ENCODE measurements at places on chromosomes 6 and 20.

DNA sequence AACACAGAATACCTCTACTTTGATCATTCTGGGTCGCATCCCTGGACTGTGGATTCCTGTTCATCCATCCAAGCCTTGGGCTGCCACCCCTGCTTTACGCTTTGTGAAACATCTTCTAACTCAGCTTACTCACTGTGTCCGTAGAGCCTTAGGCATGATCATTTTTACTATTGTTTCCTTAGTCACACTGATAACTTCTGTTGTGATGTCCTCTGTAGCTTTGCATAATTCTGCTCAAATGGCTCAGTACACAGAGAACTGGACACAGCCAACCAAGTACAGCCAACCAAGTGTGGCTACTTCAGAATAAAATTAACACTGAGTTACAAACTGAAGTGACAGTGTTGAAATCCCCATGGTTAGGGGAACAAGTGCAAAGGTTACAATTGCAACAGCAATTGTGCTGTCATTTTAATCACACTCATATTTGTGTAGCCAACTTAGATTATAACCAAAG, 8.6 kb upstream of the FKBP1A start:
- no peak for DNase-seq

DNA sequence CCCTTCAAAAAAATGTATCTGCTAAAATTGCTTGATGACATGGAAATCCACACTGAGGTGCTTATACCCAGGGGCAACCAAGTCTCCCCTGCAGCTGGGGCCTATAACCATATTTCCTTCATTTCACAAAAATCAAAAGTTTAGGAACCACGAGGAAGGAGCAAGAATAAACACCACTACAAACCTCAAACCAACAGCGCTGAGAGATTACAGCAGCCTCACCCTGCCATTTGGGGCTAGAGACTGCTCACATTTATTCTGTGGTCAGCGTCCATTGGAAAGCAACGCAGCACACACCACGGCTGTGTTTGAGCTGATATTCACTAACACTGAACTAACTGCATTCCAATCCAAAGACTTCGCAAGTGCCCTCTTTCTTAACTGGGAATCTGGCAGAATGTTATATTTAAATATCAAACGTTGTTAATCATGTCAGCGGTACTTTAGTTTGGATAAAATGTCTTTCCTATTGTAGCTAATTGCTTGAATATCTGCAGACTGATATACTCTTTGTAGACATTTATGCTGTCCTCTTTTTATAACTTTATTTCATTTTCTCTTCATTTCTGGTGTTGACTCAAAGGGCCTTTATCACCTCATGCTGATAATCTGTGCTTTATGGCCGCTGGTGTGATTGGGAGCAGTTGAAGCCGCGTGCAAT, 94.6 kb downstream of the FOXA2 start:
- no peak for DNase-seq

DNA sequence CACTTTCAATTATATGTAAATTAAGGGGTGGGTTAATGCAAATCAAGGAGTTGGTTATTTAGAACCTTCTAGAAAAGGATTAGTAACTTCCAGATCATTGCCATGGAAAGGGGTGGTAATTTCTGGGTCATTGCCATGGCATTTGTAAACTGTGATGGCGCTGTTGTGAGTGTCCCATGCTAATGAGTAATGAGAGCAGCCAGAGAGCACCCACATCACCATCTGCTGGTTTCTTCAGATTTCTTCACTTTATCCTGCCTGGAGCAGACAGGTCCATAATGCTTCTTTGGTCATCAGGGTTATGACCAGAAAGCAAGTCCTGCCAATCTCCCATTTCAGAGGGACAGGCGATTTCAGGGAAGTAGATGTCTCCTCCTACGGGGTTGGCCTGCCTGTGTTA, 311.3 kb upstream of the CNR1 start:
- no peak for DNase-seq

DNA sequence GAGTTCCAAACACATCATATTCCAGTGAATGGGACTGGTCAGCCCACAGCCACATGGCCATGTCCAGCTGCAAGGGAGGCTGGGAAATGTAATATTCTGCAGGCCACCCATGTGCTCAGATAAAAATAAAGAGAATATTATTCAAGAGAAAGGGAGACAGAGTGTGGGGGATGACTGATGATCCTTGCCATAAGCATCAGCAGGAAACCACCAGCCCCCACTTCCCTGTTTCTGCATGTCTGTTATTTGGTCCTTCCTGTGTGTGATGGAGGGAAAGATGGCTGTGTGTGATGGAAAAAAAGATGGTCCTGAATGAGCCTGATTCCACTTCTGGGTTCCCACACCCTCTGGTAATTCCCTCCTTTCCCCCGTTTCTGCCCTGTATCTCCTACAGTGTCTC, 13.1 kb upstream of the RSPO4 start:
- no peak for DNase-seq

GRCh38 chr6:18561037-18561750, 174.0 kb downstream of the RNF144B start:
- DNase-seq: no peak

DNA sequence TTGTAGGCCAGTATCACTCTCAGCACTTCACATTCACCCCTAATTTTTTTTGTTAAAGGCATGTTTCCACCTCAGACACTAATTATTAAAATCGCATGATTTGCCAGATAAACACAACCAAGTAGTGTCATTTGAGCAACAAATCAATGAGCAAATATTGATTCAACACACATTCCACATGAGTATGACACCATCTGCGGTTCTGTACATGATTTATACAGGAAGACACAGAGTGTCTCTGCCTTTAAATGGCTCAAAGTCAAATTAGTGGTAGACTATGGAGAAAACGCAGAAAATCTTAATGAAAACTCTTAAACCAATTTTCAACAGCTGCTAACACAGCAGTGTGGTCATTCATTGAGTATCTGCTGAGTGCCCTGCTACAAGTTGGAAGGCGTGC, 300.2 kb downstream of the SOX4 start:
- no peak for DNase-seq

DNA sequence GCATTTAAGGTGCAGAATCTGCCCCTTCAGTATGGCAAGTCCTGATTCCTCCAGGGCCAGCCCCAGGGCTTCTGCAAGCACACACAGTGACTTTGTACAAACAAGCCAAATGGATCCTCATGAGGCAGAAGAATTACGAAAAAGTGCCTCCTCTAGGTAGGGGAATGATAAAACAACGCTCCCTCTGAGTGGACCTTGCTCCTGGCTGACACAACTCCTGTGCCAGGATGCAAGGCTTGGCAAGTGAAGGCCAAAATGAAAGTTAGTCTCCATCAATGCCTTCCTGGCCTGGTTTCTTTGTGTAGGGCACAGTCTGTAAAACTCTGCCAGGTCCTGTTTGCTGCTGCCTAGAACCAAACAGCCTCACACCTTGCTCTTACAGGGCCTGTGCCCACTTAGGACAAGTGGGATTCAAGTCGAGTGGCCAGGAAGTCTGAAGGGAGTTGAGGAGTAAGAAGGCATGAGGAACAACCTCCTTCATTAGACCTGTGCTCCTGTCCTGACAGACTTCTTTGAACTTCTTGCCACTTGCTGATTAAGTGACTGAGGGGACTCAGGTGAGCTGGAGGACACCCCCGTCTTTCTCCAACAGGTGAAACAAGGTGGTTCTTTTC, 417.1 kb downstream of the CDC5L start:
- DNase-seq: no peak

Measured in hematopoietic multipotent progenitor cell treated with erythropoietin and hydrocortisone succinate and interleukin-3 and kit ligand, for 15 days (in vitro differentiated cells).